ENCODE measurements at places on chromosomes 6 and 20.

- DNase-seq, result no peak
These were observed 14.8 kb upstream of the NPEPL1 start for GRCh38 chr20:58677808-58678207.

DNA sequence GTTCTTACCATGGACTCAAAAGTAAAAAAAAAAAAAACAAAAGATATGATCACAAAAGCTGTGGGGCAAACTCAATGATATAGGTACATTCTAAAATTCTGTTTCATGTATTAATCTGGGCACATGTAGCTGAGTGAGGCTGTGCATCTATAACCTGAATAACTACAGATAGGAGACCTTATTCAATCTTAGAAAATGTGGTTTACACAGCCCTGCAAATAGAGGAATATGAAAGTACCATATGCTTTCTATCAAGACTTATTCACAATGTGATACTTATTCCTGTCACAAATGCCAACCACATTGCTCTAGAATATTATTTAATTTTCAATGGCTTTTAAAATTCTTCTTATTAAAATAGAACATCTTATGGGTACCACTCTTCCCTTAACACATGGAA lies 3.1 kb upstream of the SPACA1 start:
- DNase-seq, result no peak

DNA sequence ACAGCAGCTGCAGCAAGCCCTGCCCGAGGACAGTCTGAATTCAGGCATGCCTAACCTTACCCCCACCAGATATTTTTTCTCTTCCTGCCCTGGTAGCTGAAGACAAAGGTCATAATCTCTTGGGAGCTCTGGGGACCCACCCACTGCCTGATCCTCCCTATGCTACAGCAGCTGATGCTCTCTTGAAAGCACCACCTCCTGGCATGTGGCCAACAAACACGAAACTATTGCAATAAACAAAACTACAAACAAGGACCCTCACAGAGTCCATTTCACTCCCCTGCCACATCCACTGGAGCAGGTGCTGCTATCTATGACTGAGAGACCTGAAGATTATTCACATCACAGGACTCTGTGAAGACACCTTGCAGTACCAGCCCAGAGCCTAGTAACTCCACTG lies 238.5 kb upstream of the HS3ST5 start:
- no peak for DNase-seq

- DNase-seq, result no peak
These were observed 42.0 kb downstream of the PNLDC1 start for GRCh38 chr6:159842035-159842434.

DNA sequence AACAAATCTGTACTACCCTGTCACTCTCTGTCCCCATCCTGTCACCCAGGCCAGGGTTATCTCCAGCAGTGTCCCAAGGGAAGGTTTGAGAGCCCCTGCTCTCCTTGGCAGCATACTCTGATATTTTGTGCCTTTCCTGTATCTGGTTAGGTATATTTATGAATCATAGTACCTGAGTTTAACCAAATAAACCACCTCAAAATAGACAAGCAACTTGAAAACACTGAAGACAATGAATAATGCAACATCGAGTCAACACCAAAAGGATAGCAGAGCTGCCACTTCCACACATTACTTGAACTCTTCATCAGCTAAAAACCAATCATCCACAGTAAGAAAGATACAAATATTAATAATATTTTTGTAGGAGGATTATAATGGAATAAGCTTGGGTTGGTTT lies 142.6 kb upstream of the TAB2 start:
- DNase-seq, result no peak

GRCh38 chr6:31113861-31114540 lies 599 bp upstream of the PSORS1C1 start:
- DNase-seq, result no peak

Measured in DMS153 (cell line).